T-helper 2 cell treated with Interferon-gamma antibody and Interleukin-4, amounts not matched to agents 100 ng/mL and 5 ng/mL, for 36 hours (primary cell): ENCODE measurements at places on chromosomes 4 and X. TPM values are rescaled to one million over a fixed set of nuclear protein-coding genes. Genes with fewer than 3 reads are reported as not detected.

TMEM144 gene
- total RNA-seq: 0.14 TPM in 1 of 2 replicates, not detected in the other

ADH1A gene
- not detected in 2 replicates for total RNA-seq

TASL gene
- total RNA-seq: 5.2 and 6.3 TPM in 2 replicates

TMEM154 gene
- total RNA-seq: 27.6 and 29.7 TPM in 2 replicates

TGIF2LX gene
- not detected in 2 replicates for total RNA-seq

UCHL1 gene
- 0.30 and 0.55 TPM in 2 replicates for total RNA-seq

MAP7D2 gene
- total RNA-seq: 0.23 and 0.30 TPM in 2 replicates

GPR101 gene
- not detected in 2 replicates for total RNA-seq

HSD17B11 gene
- 27.8 and 28.6 TPM in 2 replicates for total RNA-seq

TMEM47 gene
- total RNA-seq: not detected in 2 replicates

ZNF732 gene
- not detected in 2 replicates for total RNA-seq

MAOB gene
- total RNA-seq: 3.4 and 4.0 TPM in 2 replicates

BMPR1B gene
- total RNA-seq: 0.07 TPM in 1 of 2 replicates, not detected in the other

CENPVL1 gene
- not detected in 2 replicates for total RNA-seq

PNCK gene
- total RNA-seq: 0.32 TPM in 1 of 2 replicates, not detected in the other

ADH1B gene
- total RNA-seq: not detected in 2 replicates

SPP1 gene
- total RNA-seq: 4.3 and 5.4 TPM in 2 replicates

PKD2 gene
- 24.4 and 24.5 TPM in 2 replicates for total RNA-seq

CCKAR gene
- total RNA-seq: not detected in 2 replicates

OTC gene
- not detected in 2 replicates for total RNA-seq

RNF150 gene
- not detected in 2 replicates for total RNA-seq

ANXA3 gene
- 0.75 and 1.5 TPM in 2 replicates for total RNA-seq

SLC39A8 gene
- 96.6 and 99.8 TPM in 2 replicates for total RNA-seq

PHEX gene
- 0.18 and 0.27 TPM in 2 replicates for total RNA-seq
